Stimulated activated memory B cell treated with anti-CD40 and anti-IgM and Interleukin-4, amounts not matched to agents 10 μg/mL and 1 μg/mL and 100 μg/mL, for 72 hours (primary cell): ENCODE measurements at places on chromosomes 4 and X.

DNA sequence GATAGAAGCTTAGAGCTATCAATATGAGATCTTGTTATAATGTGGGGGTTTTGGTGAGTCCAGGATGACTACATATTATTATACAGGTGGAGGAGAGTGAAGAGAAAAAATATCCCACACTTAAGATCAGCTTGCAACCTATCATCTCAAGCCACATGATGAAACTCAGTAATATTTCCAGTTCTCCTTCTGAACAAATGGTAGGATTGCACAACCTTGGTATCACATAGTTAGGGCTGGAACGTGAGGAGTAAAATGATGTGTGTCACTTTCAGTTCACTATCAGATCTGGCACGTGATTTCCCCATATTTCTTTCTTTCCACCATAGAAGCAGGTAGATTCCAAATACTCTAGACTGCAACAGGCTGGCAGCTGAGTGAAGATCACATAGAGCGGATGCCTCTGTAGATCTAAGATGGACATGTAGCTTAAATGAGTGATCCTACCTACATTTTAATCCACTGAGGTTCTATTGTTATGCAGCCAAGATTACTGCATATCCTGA is 150.6 kb upstream of the ANKRD50 start:
- ATAC-seq, result no peak

DNA sequence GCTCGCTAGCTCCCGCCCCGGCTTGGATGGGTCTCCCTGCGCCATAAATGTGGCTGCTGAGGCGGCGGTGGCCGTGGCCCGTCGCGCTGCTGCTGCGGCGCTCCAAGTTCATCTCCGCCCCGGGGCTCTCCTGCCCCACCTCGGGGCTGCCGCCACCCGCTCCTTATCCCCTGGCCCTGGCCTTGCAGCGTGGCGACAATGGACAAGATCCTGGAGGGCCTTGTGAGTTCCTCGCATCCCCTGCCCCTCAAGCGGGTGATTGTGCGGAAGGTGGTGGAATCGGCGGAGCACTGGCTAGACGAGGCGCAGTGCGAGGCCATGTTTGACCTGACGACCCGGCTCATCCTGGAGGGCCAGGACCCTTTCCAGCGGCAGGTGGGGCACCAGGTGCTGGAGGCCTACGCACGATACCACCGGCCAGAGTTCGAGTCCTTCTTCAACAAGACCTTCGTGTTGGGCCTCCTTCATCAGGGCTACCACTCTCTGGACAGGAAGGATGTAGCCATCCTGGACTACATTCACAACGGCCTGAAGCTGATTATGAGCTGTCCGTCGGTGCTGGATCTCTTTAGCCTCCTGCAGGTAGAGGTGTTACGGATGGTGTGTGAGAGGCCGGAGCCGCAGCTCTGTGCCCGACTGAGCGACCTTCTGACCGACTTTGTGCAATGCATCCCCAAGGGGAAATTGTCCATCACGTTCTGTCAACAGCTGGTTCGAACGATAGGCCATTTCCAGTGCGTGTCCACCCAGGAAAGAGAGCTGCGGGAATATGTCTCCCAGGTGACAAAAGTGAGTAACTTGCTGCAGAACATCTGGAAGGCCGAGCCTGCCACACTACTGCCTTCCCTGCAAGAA is 763 bp downstream of the USP38 start:
- peak; percentile 48 for ATAC-seq

DNA sequence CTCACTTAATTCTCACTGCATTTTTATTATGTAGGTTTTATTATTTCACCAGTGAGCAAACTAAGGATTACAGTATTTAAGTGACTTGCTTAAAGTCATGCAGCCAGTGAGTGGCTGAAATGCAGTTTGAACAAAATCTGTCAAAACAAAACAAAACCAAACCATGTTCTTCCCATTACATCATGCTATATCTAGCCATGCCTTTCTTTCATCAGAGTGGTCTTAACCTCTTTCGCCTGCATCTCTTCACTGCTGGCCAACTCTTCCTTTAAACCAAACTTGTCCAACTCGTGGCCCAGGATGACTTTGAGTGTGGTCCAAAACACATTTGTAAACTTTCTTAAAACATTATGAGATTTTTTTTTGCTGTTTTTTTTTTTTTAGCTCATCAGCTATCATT is 223.2 kb downstream of the PCDH7 start:
- no peak for ATAC-seq

GRCh38 chr4:151658959-151659600 is 101.7 kb downstream of the GATB start:
- ATAC-seq, result no peak

- ATAC-seq, result no peak
Measured at GRCh38 chr4:25981749-25982148, 67.7 kb downstream of the SMIM20 start.

GRCh38 chrX:9790866-9791265 is 4.6 kb downstream of the SHROOM2 start:
- no peak for ATAC-seq

GRCh38 chr4:5734853-5735252 is 23.9 kb downstream of the EVC start:
- no peak for ATAC-seq

DNA sequence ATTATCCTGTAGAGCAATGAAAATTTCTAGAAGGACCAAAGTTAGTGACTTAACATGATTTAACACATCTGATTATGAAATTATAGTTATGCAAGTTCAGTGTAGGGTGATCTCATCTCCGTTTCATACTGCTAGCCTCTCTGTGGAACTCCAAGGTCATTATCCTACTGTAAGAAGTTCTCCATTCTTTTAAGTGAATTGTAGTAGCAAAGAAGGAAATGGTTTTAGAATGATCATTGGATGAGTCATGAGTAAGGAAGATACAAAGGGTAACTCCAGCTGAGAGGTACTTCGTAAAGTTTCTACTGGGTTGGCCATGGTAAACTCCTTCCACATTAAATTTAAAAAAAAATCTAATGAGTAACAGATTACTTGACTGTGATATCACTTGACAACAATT is 215.0 kb upstream of the GIMD1 start:
- no peak for ATAC-seq

GRCh38 chr4:53702334-53703266 is 111.3 kb upstream of the LNX1 start:
- peak; percentile 80 for ATAC-seq

GRCh38 chr4:17647176-17647806 is 32.9 kb downstream of the MED28 start:
- no peak for ATAC-seq

DNA sequence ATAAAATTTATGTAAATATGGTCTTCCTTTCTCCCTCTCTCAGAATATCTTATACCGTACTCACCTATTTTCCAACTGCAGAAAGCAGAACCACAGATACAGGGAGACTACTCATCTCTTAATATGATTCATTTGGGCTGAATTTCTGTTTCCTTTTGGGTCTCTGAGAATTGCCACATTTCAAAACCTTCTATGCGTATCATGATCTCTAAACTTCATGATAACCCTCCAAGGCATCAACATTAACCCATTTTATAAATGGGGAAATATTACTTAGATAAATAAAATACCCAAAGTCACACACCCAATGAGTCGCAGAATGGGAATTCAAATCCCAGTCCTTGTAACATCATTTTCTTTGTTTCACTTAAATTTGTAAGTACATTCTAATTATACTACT is 16.6 kb upstream of the PRDM8 start:
- no peak for ATAC-seq

DNA sequence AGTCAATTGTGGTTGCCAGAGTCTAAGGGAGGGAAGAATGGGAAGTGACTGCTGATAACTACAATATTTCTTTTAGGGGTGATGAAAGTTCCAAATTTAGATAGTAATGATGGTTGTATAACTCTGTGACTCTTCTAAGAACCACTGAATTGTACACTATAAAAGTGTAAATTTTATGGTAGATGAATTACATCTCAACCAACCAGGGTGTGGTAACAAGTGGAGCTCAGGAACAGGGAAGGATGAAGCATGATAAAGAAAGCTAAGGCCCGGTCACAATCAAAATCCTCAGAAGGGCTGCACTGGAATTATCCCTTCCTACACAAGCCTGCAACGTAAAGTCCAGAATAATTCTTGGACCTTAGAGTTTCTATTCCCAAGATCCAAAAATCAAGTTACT is 143.2 kb downstream of the PPARGC1A start:
- no peak for ATAC-seq

- ATAC-seq, result no peak
Measured at GRCh38 chr4:54099287-54099747, 646 bp upstream of the GSX2 start.

GRCh38 chrX:3136161-3136961 is 95.1 kb downstream of the ARSF start:
- no peak for ATAC-seq

DNA sequence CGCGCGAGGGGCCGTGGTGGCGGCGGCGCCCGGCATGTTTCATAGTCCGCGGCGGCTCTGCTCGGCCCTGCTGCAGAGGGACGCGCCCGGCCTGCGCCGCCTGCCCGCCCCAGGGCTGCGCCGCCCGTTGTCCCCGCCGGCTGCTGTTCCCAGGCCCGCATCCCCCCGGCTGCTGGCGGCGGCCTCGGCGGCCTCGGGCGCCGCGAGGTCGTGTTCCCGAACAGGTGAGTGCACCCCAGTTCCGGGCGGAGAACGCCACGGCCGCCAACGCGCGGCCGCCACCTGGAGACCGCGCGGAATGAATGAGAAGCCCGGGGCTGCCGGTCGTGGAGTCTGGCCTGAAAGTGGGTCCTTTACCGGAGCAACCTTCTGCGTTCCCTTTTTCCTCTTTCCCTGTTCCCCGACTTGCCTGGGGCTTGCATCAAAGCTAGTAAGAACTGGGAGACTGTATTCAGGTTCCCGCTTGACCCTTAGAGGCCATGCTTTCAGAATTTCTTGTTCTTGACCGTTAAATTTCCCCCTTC is 429 bp downstream of the NOCT start:
- ATAC-seq, result peak; percentile 64
